ENCODE measurements at places on chromosomes 1 and 21.

DNA sequence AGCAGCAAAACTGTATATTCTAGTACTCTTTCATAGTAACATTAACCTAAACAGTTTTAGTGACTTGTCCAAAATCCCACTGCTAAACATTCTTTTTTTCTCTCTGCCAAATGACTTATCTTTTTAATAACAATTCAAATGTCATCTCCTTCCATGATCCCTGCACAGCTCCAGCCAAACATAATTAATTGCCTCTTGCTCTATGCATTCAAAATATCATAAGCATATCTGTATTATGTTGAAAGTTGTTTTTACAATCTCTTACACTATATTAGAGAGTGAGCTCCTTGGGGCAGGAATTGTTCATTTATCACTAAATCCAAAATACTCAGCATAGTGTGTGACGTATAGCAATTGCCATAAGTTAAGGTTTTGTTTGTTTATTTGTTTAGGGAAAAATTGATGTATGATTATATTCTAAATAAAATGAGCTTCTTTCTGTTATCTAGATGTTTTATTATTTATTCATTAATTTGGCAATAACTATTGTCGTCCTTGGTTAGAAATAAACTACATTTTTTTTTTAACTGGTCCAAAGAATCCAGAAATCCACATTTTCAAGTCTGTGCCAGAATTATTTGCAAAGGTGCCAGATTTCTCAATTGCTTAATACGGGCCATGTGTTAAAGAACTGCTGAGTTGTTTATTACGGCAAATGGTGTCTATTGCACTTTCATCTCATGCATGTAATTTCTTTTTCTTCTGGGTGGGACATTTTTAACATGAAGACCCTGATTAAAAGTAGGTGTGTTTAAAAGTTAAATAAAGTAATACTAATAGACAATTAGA lies 577.2 kb upstream of the ZRANB2 start:
- DNase-seq = no peak

- DNase-seq = no peak
Observed at GRCh38 chr1:42137766-42138165, 15.4 kb upstream of the GUCA2B start.

GRCh38 chr1:172322219-172323061 lies 98.0 kb upstream of the C1orf105 start:
- no peak for DNase-seq

DNA sequence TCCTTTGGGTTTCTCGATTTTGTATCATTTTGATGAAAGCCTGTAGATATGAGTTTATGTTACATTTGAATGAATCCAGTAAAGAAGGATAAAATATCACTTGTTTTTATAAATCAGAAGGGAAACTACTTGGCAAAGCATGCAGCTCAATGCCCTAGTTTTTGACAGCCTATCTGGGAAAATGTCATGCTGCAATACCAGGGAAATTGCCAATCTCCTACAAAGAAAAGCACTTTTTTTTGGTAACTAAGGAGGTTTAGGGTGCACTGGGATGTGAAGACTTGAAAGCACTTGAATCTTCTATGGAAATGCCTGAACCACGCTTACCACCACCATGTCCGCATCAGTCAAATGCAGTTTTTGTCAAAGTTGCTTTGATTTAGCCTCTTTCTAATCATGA lies 446.9 kb upstream of the LRRC7 start:
- DNase-seq = no peak

DNA sequence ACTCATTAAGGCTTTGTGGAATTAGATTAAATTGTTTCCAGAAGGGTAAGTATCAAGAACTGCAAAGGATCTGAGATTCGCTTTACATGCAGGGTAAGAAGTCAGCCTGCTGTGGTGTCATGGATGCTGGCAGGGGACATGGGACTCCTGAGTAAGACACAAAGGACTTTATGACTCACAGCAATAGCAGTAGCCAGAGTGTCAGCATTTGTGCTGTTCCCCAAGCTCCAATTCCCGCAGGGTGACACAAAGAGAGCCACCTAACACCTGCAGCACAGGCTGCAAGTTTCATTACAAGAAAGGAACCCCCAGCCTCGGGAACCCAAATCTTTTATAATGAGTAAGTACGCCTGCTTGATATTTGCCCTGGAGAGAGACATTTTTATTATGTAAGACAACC lies 298.1 kb upstream of the POU3F1 start:
- no peak for DNase-seq

DNA sequence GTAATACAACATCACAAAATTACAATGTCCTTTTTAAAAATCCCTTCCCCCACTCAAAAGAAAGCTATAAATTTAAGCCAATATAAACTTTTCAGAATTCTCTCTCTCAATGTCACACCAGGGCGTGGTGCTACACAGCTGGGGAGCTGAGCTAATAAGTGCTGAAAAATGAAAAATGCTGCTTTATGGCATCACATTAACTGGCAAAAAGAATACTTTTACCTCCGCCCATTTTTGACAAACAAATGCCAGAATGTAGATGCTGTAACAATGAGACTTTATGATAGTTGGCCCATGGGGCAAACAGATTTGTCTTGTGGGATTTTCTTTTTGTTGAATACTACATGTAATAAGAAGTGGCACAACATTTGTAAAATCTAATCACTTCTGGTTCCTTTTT lies 12.7 kb upstream of the LYPLAL1 start:
- no peak for DNase-seq

DNA sequence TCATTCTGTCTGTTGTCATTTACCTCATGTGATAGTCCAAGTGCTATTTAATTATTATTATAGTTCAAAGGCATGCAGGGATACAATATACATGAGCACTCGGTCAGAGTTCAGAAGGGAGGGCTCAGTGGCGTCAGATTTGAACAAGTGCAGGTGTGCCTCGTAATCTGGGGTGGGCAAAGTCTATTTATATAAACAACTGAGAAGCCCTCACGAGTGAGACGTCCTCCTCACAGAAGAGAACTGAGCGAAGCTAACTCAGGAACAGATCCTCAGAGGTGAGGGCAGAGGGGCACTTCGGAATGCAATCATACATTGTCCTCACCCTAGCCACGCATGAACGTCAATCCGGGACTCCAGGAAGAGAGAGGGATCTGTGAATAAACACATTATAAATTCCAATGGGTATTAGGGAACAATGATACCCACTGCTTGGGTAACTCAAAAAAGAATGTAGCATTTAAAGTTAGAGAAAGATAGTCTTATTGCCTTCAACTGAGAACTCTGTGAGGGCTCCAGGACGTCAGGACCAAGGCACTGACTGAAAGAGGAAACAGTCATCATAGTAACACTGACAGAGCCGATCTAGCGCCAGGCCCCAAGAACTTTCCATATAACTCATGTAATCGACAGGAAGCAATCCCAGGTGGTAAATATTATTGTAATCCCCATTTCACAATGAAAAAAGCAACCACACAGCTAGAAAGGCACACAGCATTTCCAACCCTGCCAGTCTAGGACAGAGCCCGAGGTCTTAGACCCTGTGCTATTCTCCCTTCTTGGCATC lies 127.1 kb upstream of the B3GALT2 start:
- no peak for DNase-seq

- no peak for DNase-seq
Observed at GRCh38 chr1:9169601-9170137, 40.8 kb upstream of the GPR157 start.

- no peak for DNase-seq
Observed at GRCh38 chr1:246394121-246394520, 113.0 kb downstream of the SMYD3 start.

- peak; percentile 66 for DNase-seq
Observed at GRCh38 chr1:119611701-119612113, 36.4 kb downstream of the ZNF697 start.

DNA sequence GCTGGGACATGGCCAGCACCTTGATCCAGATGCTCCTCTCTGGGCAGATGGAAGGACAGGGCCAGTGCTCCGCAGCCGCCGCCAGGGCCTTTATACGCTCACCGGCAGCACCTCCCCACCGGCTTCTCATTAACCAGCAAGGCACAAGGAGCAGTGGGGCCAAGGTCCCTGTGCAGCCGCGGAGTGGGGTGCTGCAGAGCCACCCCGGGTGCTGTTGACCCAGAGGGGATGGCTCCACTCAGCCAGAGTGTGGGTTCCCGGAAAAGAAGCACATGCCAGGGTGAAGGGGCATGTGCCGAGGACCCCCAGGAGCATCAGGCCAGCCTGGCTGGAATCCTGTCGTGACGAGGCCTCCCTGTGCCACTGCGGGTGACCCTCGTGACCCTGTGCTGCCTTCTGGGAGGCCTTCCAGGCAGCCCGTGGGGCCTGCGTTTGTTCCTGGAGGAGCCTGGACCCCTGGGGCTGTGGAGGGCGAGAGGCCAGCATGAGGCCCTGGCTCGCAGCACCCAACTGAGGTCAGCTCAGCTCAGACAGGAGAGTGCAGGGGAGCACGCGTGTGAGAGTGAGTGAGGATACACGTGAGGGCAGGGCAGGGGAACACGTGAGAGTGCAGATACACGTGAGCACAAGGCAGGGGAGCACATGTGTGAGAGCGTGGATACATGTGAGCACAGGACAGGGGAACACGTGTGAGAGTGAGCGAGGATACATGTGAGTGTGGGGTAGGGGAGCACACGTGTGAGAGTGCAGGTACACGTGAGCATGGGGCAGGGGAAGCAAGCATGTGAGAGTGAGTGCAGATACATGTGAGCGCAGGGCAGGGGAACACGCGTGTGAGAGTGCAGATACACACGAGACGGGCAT lies at the start of gene FTCD:
Gene FTCD (minus strand): TSS at position 66 of the 864 bp plus-strand sequence. CDS start 56 bp downstream, at position 10.
- DNase-seq = no peak

- no peak for DNase-seq
Observed at GRCh38 chr1:231601824-231602672, 24.5 kb upstream of the DISC1 start.

GRCh38 chr1:170790651-170791071 lies 126.7 kb downstream of the PRRX1 start:
- no peak for DNase-seq

DNA sequence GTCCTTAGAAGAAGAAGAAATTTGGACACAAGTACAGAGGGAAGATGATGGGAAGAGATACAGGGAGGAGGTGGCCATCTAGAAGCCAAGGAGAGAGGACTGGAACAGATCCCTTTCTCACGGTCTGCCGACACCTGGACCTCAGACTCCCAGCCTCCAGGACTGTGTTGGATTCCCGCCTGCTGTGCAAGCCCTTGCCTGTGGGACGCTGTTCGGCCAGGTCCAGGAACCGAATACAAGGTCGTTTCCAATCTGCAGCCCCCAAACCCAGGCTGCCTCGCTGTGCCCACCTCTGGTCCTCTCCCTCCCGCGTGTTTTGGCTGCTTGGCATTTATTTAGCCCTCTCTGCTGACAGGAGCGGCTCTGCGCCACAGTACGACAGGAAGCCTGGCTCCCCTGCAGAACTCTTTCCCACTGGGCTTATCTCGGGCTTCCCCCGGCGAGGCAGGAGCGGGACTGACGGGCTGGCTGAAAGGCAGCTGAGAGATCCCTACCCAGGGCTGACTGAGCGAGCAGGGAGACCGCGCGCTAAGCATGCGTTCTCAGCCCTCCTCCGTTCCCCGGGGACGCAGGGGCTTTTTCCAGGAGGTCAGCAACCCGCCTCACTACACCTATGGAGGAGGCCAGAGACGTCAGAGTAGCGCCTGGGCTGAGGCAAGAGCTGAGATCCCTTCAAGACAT lies 238.4 kb downstream of the TNR start:
- DNase-seq = no peak
